ENCODE measurements at places on chromosomes 4 and X. TPM values are rescaled to one million over a fixed set of nuclear protein-coding genes. Genes with fewer than 3 reads are reported as not detected.
A peak's percentile ranks its signal among the peaks of the same experiment; 100 is the strongest.

GRCh38 chrX:113330416-113330815 is 489.8 kb upstream of the AMOT start:
- H3K36me3 ChIP-seq: no peaks in the 10 kb centered on the region
- H3K4me3 ChIP-seq: no peak overlapping the region
- H3K4me1 ChIP-seq: no peaks in the 10 kb centered on the region
- no peak overlapping the region for H3K27ac ChIP-seq

The FAM184B gene
- 0.18 TPM for total RNA-seq

DNA sequence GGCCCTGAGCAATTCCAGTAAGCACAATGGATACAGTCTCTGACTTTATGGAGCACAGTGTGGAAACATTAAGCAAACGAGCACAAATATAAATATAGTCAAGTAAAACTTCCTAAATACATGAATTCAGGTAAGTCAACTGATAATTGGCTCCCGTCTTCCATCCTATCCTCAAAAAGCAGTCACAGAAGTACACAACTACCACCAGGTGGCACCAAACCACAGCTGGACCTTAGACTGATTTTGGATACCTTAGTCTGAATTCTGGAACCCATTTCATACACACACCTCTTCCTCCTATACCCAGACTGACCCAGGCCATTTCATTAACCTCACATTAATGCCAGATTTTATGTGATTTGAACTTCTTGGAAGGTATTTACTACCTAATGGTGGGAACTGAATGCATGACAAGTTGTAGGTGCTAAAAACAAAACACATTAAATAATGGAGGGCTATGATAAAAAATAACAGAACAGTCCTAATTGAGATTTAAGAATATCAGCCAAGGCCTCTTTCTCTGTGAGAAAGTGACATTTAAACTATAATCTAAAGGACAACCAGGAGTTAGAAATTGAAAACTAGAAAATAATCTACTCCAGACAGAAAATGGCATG is 77.5 kb downstream of the ELF2 start:
- peak; percentile 86 for DNase-seq
- H3K27ac ChIP-seq: no peak overlapping the region
- no peaks in the 10 kb centered on the region for H3K27me3 ChIP-seq
- H3K36me3 ChIP-seq: peaks cover 2% of the 10 kb centered on the region
- H3K4me1 ChIP-seq: no peaks in the 10 kb centered on the region

GRCh38 chr4:4855301-4856070 is 4.0 kb upstream of the MSX1 start:
- H3K4me1 ChIP-seq: no peaks in the 10 kb centered on the region
- no peaks in the 10 kb centered on the region for H3K36me3 ChIP-seq
- no peak overlapping the region for H3K4me3 ChIP-seq

DNA sequence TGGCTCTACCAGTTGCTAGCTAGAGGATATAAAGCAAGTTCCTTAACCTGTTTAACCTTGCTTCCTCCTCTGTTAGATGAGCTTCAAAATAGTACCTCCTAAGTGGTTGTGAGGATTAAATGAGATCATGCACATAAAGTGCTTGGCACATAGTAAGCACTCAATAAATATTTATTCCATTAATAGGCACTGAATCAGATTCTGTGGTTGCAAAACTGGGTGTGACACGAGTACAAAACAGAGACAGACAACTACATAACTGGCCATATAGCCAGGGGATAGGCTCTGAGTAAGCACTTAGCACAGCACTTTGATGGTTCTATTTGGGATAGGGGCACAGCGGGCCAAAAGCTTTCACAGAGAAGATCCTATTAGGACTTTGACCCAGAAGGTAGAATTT is 150.3 kb downstream of the RELL1 start:
- no peak overlapping the region for H3K27ac ChIP-seq
- H3K4me3 ChIP-seq: no peak overlapping the region
- H3K27me3 ChIP-seq: no peaks in the 10 kb centered on the region
- no peak for DNase-seq
- no peaks in the 10 kb centered on the region for H3K4me1 ChIP-seq

DNA sequence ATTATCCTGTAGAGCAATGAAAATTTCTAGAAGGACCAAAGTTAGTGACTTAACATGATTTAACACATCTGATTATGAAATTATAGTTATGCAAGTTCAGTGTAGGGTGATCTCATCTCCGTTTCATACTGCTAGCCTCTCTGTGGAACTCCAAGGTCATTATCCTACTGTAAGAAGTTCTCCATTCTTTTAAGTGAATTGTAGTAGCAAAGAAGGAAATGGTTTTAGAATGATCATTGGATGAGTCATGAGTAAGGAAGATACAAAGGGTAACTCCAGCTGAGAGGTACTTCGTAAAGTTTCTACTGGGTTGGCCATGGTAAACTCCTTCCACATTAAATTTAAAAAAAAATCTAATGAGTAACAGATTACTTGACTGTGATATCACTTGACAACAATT is 215.0 kb upstream of the GIMD1 start:
- peaks cover 1% of the 10 kb centered on the region for H3K4me1 ChIP-seq
- H3K4me3 ChIP-seq: no peak overlapping the region
- no peaks in the 10 kb centered on the region for H3K36me3 ChIP-seq
- DNase-seq: peak; percentile 94

GRCh38 chr4:24683116-24683515 is 98.8 kb upstream of the DHX15 start:
- no peak overlapping the region for H3K4me3 ChIP-seq
- DNase-seq: no peak
- peaks cover 14% of the 10 kb centered on the region for H3K27me3 ChIP-seq
- H3K4me1 ChIP-seq: peaks cover 2% of the 10 kb centered on the region

The NDST3 gene
- under 0.01 TPM for total RNA-seq

- H3K4me3 ChIP-seq: no peak overlapping the region
- DNase-seq: no peak
- H3K4me1 ChIP-seq: peaks cover 18% of the 10 kb centered on the region
Observed at GRCh38 chr4:118348886-118349285, 3.9 kb downstream of the PRSS12 start.

GRCh38 chrX:8946563-8946962 is 87.4 kb downstream of the FAM9B start:
- peaks cover 2% of the 10 kb centered on the region for H3K27me3 ChIP-seq
- H3K4me3 ChIP-seq: no peak overlapping the region
- H3K36me3 ChIP-seq: no peaks in the 10 kb centered on the region
- H3K27ac ChIP-seq: no peak overlapping the region
- no peaks in the 10 kb centered on the region for H3K4me1 ChIP-seq
- no peak for DNase-seq

DNA sequence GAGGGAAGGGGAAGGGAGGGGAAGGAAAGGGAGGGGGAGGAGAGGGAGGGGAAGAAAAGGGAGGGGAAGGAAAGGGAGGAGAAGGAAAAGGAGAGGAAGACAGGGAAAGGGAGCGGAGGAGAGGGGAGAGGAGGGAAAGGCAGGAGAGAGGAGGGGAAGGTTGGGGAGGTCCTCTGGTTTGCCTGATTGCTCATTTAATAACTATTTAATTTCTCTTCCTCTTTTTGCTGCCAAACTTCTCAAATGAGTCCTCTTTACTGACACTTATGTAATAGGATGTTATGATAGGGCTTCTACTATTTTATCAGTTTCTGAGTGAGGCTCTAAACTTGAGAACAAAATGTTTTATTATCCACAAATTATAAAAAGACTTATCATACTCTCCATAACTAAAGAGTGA is 35.4 kb upstream of the PPA2 start:
- no peak overlapping the region for H3K27ac ChIP-seq
- H3K27me3 ChIP-seq: no peaks in the 10 kb centered on the region
- H3K4me1 ChIP-seq: no peaks in the 10 kb centered on the region
- no peak overlapping the region for H3K4me3 ChIP-seq
- H3K36me3 ChIP-seq: no peaks in the 10 kb centered on the region

DNA sequence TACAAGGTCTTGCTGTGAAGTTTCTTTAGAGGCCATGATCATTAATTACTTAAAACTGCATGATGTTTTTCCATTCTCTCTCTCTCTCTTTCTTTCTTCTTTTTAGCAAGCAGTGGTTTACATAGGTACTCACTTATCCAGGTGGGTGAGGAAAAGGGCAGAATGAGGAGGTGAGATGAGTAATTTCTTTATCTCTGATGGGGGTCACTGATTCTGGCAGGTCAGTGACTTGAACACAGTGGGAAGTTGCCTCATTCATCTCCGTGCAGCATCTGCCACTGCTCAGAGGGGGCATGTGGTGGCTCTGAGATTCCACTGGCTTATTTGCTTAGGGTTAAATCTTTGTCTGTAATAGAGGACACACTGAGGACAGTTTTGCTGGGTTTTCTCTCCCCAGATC is 62.6 kb downstream of the FAM114A1 start:
- no peaks in the 10 kb centered on the region for H3K27me3 ChIP-seq
- H3K27ac ChIP-seq: no peak overlapping the region
- DNase-seq: no peak
- H3K4me1 ChIP-seq: peaks cover 2% of the 10 kb centered on the region
- H3K36me3 ChIP-seq: peaks cover 66% of the 10 kb centered on the region
- H3K4me3 ChIP-seq: no peak overlapping the region

GRCh38 chr4:127629371-127629770 is 3.4 kb upstream of the INTU start:
- H3K27me3 ChIP-seq: no peaks in the 10 kb centered on the region
- H3K4me3 ChIP-seq: no peak overlapping the region
- DNase-seq: no peak
- no peaks in the 10 kb centered on the region for H3K4me1 ChIP-seq
- no peaks in the 10 kb centered on the region for H3K36me3 ChIP-seq

DNA sequence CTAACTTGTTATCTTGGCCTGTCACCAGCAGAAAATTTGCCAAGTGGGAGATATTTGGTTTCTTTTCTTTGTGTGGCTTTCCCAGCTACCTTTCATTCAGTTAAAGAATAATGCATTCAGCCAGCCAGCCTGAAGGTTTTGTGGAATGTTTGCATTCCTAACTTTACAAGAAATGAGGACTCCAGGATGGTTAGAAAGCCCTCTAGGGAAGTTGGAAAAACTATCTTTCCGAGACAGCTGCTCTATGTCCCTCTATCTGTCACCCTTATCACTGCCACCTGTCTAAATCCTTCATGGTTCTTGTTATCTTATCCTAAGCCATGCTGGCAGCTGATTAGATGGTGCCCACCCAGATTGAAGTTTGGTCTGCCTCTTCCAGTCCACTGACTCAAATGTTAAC is 384.2 kb downstream of the SH3BGRL start:
- no peak for DNase-seq
- no peak overlapping the region for H3K4me3 ChIP-seq

DNA sequence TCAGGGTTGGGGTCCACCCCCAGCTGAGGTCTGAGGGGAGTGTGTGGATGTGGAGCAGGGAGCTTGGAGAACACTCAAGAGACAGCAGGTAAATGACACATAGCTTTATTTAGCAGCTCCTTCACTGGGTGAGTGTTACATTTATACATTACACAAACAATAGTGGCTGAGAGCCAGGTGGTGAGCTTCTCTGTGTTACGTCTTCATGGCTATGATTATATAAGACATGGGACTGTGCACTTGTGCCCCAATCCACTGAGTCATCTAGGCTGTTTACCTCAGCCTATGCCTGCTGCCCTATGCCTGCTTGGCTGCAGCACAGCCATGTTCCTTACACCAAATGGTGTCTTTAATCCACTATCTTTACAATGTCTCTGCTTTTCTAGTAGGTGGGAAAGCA is 459.6 kb downstream of the AFF2 start:
- no peak overlapping the region for H3K27ac ChIP-seq
- H3K4me3 ChIP-seq: no peak overlapping the region
- no peaks in the 10 kb centered on the region for H3K27me3 ChIP-seq
- no peaks in the 10 kb centered on the region for H3K4me1 ChIP-seq

The PITX2 gene
- 3.6 TPM for total RNA-seq

DNA sequence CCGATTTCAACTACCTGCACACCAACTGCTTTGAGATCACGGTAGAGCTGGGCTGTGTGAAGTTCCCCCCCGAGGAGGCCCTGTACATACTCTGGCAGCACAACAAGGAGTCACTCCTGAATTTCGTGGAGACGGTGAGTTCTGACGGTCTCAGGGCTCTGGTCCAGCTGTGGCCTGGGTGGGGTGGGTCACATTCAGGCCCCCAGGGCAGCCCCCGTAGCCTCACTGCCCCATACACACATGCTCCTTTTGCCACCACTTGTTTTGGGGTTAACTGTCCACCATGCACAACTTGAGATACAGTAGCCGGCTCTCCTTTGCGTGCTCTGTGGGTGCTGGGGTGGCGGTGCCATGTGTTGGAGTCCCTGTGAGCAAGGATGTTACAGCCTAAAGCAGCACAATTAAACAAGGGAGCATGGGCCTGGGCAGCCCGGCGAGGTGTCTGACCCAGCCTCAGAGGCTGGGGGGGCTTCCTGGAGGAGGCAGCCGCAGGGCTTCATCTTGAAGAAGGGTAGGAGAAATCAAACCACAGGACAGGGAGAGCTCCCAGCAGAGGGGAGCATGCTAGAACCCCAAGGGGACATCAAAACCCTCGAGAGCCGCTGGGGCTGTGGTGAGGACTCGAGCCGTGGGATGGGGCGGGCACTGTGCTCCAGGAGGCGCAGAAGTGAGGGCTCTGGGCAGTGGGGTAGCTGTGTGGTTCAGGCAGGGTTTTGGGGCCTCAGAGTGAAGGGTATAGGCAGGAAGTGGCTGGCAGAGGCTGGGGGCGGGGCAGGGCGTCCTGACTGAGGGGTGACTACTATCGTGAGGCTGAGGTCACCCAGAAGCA is 22.0 kb downstream of the CPZ start:
- no peaks in the 10 kb centered on the region for H3K27me3 ChIP-seq
- no peaks in the 10 kb centered on the region for H3K4me1 ChIP-seq
- no peak overlapping the region for H3K4me3 ChIP-seq
- peaks cover 54% of the 10 kb centered on the region for H3K36me3 ChIP-seq

The TMEM144 gene
- 2.2 TPM for total RNA-seq

DNA sequence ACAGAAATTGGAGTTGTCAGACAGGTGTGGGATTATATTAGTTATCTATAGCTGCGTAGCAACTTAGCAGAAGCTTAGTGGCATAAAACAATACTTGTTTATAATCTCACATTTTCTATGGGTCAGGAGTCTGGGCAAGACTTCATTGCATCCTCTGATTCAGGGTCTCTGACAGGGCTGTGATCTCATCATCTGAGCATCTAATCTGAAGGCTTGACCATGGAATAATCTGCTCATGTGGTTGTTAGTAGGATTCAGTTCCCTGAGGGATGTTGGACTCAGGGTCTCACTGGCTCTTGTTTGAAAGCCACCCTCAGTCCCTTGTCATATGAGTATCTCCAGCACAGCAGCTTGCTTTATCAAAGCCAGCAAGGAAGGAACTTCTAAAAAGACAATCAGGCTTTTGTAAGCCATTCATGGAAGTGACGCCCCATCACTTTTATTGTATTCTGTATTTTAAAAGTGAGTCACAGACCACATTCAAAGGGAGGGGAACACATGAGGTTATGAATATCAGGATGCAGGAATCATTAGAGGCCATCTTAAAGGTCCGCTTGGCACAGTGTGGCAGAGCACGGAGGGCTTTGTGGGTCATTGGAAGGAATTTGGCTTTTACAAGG is 37.2 kb upstream of the FAM9B start:
- no peaks in the 10 kb centered on the region for H3K27me3 ChIP-seq
- H3K4me1 ChIP-seq: peaks cover 2% of the 10 kb centered on the region
- no peak overlapping the region for H3K4me3 ChIP-seq
- H3K27ac ChIP-seq: no peak overlapping the region

GRCh38 chr4:82553020-82553419 is 8.8 kb downstream of the TMEM150C start:
- H3K27me3 ChIP-seq: peaks cover 19% of the 10 kb centered on the region
- H3K4me1 ChIP-seq: no peaks in the 10 kb centered on the region
- H3K36me3 ChIP-seq: no peaks in the 10 kb centered on the region
- H3K27ac ChIP-seq: no peak overlapping the region
- H3K4me3 ChIP-seq: no peak overlapping the region

All from IMR-90 (cell line).